Suprapubic skin (tissue), 4 donors: ENCODE measurements at places on chromosomes 1 and 21.

DNA sequence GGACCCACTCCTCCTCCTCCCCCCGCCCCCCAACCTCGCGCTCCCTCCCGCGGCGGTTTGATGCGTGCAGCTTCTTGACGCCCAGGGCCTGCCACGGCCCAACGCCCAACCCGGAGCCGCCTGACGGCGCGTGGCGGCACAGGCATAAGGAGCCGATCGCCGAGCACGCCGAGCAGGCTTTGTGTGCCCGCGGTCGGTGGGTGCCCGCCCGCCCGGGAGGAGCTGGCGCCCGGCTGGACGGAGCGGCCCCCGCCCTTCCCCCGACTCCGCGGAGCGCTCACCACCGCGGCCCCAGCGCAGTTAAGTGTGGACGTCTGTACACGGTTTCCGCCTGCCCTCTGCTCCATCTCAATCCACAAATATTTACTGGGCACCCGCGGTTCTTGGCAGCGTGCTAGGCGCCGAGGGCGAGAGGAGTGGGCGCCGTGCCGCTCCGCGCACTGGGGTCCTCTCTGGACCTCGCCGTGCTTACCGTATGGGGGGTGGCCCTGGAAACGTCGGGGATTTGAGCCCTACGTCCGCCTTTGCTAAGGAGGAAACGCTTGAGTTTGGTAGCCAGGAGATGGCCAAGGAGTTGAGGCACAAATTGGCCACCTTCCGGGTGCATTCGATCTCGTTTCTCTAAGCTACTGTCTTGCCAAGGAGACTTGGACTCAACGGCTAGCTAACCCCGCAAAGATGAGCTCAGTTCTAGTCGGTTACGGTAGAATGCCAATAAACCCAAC is 444 bp upstream of the HDGF start:
- peak; percentile 99 for DNase-seq

GRCh38 chr1:206895325-206895724 is 1.9 kb upstream of the IL24 start:
- DNase-seq = no peak

GRCh38 chr21:8992731-8993174 is 1528.6 kb upstream of the TPTE start:
- peak; percentile 83 for DNase-seq

DNA sequence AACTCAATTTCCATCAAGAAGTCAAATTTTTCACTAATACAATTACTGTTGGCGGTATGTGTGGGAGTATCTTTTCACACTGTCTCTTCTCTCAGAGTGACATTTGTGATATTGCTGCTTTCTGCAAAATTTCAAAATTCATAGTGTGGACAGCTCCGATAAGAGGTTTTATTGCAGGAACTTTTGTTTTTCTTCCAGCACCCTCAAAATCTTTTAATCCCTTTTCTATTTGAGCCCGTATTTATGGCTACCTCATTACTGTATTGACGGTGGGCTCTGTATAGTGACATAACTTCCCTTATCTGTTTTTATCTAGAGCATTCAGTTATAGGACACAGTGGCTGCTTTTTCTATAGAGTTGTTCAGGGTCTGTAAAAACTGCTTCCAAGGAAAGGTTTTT is 794.4 kb upstream of the TMPRSS15 start:
- DNase-seq = no peak

GRCh38 chr1:6365047-6365446 is 28.5 kb downstream of the ACOT7 start:
- no peak for DNase-seq

- DNase-seq = no peak
Observed at GRCh38 chr1:23296931-23297330, 47.2 kb downstream of the HNRNPR start.

GRCh38 chr1:93620841-93621210 is 60.8 kb downstream of the BCAR3 start:
- no peak for DNase-seq

- DNase-seq = no peak
Observed at GRCh38 chr1:94383966-94384408, 34.2 kb upstream of the ABCD3 start.

DNA sequence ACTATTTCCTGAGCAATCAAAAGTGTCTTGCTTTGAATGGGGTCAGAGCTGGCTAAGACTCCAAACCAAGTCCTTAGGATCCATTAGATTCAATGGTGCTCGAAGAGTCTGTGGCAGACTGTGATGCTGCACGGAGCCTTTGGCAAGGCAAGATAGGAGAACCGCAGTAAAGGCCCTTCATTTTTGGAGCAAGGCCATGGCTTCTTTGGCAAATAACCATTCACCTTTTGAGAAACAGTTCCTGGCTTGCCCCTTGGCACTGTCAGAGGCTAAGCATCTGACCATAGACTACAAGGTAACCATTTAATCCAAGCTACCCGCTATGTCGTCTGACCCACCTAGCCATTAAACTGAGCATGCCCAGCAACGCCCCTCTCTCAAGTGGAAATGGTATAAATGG is 45.2 kb downstream of the EDN2 start:
- DNase-seq = no peak
